ENCODE measurements at places on chromosomes 4 and X. TPM values are rescaled to one million over a fixed set of nuclear protein-coding genes. Genes with fewer than 3 reads are reported as not detected.

The TAF7L gene
- total RNA-seq: not detected

The PITX2 gene
- total RNA-seq: not detected

The LRP2BP gene
- 3.5 TPM for total RNA-seq

The IGBP1 gene
- 64.0 TPM for total RNA-seq

The MID1 gene
- total RNA-seq: not detected

The RHOH gene
- 645 TPM for total RNA-seq

The GLOD5 gene
- not detected for total RNA-seq

The ARR3 gene
- not detected for total RNA-seq

The PRRG3 gene
- not detected for total RNA-seq

The MFAP3L gene
- 3.4 TPM for total RNA-seq

- no peaks in the 10 kb centered on the region for H3K4me1 ChIP-seq
- H3K27ac ChIP-seq: no peak overlapping the region
- peaks cover 54% of the 10 kb centered on the region for H3K36me3 ChIP-seq
- no peaks in the 10 kb centered on the region for H3K27me3 ChIP-seq
- no peak overlapping the region for H3K4me3 ChIP-seq
Observed at GRCh38 chr4:107647591-107647990, 72.4 kb downstream of the PAPSS1 start.

GRCh38 chr4:1297023-1297395 is 7.3 kb downstream of the MAEA start:
- H3K27me3 ChIP-seq: no peaks in the 10 kb centered on the region
- H3K27ac ChIP-seq: no peak overlapping the region
- DNase-seq: no peak
- H3K4me3 ChIP-seq: no peak overlapping the region
- peaks cover 22% of the 10 kb centered on the region for H3K4me1 ChIP-seq

- no peaks in the 10 kb centered on the region for H3K4me1 ChIP-seq
- no peaks in the 10 kb centered on the region for H3K36me3 ChIP-seq
Observed at GRCh38 chr4:53307210-53307609, 58.7 kb downstream of the SCFD2 start.

DNA sequence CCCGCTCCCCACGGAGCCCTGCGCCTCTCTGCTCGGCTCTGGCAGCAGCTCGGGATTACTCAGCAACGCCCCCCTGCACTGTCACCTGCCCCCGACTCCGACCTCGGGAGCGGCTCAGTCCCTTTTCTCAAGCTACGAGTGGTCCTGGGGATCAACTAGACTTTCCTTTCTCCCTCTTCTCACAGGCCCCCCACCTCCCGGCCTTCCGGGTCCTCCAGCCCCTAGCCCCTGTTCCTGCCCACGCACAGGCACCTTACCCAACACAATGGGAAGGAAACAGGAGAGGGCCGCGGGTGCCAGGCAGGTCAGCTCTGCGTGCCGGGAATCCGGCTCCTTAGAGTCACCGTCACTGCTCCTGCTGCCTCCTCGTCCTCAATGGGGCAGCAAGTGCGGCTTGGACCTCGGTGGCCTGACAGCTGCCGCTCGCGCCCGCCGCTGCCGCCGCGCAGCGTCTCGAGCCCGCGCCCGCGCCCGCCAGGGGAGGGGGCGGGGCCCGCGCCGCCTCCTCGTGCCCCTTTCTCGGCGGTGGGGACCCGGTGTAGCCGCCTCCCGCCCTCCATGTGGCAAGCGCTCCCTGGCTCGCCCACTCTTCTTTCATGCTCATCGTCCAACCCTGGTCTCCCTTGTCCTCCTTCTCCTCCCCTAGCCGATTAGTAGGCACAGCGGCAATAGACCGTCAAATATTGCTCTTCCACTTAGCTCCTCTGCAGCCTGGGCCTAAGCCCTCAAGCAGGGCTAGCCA is at the start of gene RAB9B:
RAB9B (minus strand) TSS at position 455 of the 742 bp plus-strand sequence. CDS start 6,473 bp downstream, outside the sequence.
- H3K27ac ChIP-seq: no peak within 1 kb of the TSS
- DNase-seq: peak; percentile 2
- peak within 1 kb of the TSS; percentile 43 for H3K4me3 ChIP-seq
- peaks cover 13% of the 10 kb centered on the region for H3K27me3 ChIP-seq

DNA sequence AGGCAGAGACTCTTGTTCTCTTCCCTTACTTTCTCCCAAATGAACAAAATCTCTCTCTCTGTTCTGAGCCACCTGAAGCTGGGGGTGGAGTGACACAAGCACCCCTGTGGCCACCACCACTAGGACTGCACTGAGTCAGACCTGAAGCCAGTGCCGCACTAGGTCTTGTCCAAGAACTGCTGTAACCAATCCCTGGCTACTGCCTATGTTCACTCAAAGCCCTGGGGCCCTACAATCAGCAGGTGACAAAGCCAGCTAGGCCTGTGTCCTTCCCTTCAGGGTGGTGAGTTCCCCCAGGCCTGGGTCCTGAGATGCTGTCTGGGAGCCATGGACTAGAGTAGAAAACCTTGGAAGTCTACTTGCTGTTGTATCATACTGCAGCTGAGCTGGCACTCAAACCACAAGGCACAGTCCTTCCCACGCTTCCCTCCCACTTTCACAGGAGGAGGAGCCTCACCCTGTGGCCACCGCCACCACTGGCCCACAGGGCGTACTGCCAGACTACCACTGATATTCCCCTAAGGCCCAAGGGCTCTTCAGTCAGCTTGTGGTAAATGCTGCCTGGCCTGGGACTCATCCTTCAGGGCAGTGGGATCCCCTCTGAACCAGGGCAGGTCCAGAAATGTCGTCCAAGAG is 119.1 kb downstream of the RTL9 start:
- H3K27me3 ChIP-seq: no peaks in the 10 kb centered on the region
- no peak for DNase-seq
- no peaks in the 10 kb centered on the region for H3K4me1 ChIP-seq
- H3K4me3 ChIP-seq: no peak overlapping the region
- H3K36me3 ChIP-seq: no peaks in the 10 kb centered on the region
- H3K27ac ChIP-seq: no peak overlapping the region

- peaks cover 66% of the 10 kb centered on the region for H3K4me1 ChIP-seq
- peak overlapping the region; percentile 98 for H3K27ac ChIP-seq
- H3K4me3 ChIP-seq: peak overlapping the region; percentile 74
- no peaks in the 10 kb centered on the region for H3K27me3 ChIP-seq
Observed at GRCh38 chrX:107675823-107676555, 47.7 kb downstream of the PRPS1 start.

DNA sequence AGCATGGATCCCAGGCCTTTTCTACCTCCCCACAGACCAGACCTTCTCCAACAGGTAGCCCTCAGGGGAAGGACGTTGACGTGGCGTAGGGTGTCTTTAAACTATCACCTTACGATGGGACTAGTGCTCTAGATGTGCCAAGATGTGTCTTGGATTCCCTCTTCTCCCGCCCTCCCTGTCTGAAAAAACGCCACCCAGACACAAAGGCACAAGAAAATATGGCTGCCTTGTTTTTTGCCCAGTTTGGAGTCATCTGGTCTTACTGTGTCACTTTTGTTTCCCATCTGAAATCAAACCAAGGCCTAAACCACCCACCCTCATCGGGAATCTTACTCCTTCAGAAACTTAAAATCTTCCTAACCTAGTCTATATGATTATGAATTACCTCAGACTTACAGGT is 235.4 kb downstream of the OR13H1 start:
- H3K36me3 ChIP-seq: no peaks in the 10 kb centered on the region
- peaks cover 3% of the 10 kb centered on the region for H3K4me1 ChIP-seq
- H3K27ac ChIP-seq: no peak overlapping the region
- no peaks in the 10 kb centered on the region for H3K27me3 ChIP-seq
- DNase-seq: no peak
- no peak overlapping the region for H3K4me3 ChIP-seq

DNA sequence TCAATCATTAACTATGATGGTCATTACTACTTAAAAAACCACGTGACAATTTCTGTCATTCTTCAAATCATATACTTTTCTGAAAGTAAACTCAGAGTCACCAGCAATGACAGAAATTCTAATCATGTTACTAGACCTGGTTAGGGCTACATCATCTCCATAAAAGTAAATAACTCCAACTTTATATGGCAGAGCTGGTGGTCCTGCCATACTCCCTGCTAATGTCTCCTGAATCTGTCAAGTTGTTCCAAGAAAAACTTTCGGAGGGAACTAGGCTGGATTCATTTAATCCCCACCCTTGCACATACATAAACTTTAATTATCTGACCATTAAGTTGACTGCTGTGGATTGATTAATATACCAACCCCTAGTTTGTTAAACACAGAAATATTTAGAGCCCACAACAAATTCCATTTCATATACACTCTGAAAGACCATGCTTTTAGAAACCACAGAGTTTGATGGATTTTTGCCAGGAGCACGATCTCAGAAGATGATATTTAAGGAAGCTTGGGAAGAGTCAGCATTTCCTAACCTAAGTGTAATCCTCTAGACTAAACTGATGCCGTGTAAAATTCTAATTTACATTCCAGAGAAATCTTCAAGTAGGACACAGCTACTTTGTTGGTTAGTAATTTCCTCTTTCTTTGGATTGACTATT is 577.0 kb downstream of the FAT4 start:
- H3K27me3 ChIP-seq: no peaks in the 10 kb centered on the region
- no peaks in the 10 kb centered on the region for H3K4me1 ChIP-seq
- no peak overlapping the region for H3K4me3 ChIP-seq
- no peak for DNase-seq
- no peak overlapping the region for H3K27ac ChIP-seq
- H3K36me3 ChIP-seq: no peaks in the 10 kb centered on the region

DNA sequence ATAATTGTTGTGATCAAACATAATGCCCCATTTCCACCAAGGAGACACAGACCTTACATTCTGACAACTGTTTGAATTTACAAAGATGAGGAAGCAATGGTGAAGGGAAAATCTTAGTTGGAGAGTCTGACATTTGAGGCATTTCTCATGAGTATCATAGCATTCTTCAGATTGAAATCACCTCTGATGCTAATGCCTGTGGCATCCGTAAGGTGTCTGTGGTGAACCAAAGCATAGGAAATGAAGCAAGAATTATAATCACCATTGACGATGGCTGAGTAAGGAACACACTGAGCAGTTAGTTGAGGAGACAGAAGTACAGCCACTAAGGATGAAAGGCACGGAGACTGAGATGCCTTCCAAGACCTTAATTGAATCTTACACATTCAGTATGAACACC is 575.7 kb downstream of the TRIML1 start:
- DNase-seq: no peak
- no peaks in the 10 kb centered on the region for H3K27me3 ChIP-seq
- H3K36me3 ChIP-seq: no peaks in the 10 kb centered on the region

DNA sequence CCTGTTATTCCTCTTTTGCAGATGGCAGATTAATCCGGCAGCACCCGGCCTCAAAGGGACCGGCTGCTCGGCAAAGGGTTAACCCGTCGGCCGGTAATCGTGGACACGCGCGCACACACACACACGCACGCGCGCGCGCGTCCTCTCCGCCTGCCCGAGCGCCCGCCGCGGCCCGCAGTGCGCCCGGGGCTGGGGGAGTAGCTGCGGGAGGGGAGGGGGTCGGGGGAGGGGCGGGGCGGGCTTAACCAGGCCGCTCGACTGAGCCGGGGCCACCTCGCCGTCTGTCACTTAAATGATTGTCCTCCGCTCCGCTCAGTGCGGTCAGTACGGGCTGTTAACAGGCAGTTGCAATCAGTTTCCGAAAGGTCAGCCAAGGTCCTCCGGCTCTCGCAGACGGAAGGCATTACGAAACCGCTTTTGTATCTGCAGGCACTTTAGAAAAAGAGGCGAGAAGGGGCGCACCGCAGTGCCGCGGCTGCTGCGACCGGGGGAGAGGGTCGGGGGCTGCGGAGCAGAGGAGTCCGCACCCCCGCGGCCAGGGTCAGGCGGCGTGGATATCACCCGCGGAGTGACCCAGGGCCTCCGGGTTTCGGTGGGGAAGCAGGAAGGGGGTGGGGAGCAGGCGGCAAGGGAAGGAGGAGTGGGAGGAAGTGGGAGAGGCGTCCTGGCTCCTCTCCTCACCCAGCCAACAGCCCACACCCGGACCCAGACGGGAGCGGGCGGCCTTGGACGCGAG is 57.3 kb upstream of the BCOR start:
- H3K27ac ChIP-seq: no peak overlapping the region
- no peak for DNase-seq
- H3K4me1 ChIP-seq: peaks cover 27% of the 10 kb centered on the region
- H3K4me3 ChIP-seq: peak overlapping the region; percentile 41
- no peaks in the 10 kb centered on the region for H3K27me3 ChIP-seq

- H3K36me3 ChIP-seq: peaks cover 34% of the 10 kb centered on the region
- no peak overlapping the region for H3K4me3 ChIP-seq
- DNase-seq: no peak
- no peak overlapping the region for H3K27ac ChIP-seq
- no peaks in the 10 kb centered on the region for H3K4me1 ChIP-seq
Observed at GRCh38 chr4:48064349-48064748, 47.8 kb downstream of the NIPAL1 start.

- no peaks in the 10 kb centered on the region for H3K36me3 ChIP-seq
- no peak overlapping the region for H3K27ac ChIP-seq
- no peak overlapping the region for H3K4me3 ChIP-seq
- no peaks in the 10 kb centered on the region for H3K27me3 ChIP-seq
Observed at GRCh38 chr4:73603271-73603710, 16.9 kb downstream of the RASSF6 start.

DNA sequence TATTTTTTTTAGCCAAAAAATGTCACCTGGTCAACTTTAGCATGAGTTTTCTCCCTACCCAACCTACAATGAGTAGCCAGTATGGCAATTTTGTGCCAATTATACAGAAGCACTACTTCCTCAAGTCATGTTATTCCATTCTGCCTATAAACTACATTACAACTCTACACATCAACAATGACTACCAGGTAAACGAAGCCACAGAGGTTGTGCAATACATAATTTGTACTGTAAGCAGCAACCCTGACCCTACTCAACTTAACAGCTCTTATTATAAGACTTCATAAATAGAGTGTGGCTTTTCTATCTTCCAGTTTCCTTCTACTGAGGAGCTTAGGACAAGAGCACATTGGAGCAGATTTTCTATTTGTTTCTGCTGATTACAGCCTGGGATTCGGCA is 160.5 kb downstream of the HS3ST1 start:
- no peak for DNase-seq
- no peak overlapping the region for H3K4me3 ChIP-seq
- H3K4me1 ChIP-seq: no peaks in the 10 kb centered on the region
- H3K27ac ChIP-seq: no peak overlapping the region
- no peaks in the 10 kb centered on the region for H3K27me3 ChIP-seq
- no peaks in the 10 kb centered on the region for H3K36me3 ChIP-seq

DNA sequence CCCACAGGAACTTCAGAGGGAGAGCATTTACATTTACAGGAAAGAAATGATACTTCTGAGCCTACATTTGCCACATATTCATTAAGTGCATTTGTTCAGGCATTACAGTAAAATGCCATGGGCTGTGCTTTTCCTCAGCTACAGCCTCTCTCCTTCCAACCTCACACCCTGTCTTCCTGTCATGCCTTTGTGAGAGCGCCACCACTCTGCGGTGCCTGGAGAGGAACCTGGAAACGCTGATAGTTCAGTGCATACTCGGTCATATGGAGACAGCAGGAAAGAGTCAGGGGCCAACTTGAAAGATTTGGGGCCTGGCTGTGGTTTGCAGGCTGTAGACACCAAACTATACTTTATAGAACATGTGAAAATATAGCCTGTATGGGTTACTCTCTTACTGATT is 40.5 kb downstream of the NFKB1 start:
- H3K4me3 ChIP-seq: no peak overlapping the region
- H3K27me3 ChIP-seq: no peaks in the 10 kb centered on the region
- peaks cover 37% of the 10 kb centered on the region for H3K36me3 ChIP-seq
- no peak overlapping the region for H3K27ac ChIP-seq
